ENCODE measurements at places on chromosomes 2 and 18.

DNA sequence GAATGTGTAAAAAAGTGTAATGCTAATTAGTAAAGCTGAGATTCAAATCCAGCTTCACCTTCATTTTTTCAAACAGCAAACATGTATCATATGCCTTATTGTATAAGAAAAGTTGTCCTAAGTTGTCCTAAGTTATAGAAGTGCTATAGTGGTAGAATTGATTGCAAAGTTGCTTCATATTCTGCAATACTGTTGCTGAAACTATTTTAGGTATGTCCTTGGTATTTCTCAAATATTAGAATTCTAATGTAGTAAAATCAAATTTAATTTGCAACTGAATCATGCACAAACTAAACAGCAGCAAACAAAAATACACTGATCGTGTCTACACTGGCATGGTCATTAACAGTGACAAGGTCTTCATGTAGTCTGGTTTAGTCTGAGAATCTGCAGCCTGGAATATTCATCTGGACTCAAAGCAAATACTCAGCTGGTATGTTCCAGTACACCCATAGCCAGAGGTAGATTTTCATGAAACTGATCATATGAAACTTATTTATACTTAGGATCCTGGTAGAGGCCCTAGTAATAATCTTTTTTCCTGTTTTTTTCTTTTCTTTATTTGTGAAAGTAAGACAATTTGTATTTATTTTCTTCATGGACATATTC is 555.6 kb upstream of the ZEB2 start:
- no peak for DNase-seq

DNA sequence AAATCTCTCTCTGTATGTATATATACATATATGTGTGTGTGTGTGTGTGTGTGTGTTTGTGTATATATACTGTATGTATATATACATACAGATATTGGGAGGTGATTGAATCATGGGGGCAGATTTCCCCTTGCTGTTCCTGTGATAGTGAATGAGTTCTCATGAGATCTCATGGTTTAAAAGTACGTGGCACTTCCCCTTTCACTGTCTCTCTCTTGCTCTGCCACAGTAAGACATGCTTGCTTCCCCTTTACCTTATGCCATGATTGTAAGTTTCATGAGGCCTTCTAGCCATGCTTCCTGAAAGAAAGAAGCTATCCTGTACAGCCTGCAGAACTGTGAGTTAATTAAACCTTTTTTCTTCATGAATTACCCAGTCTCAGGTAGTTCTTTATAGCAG is 18.8 kb upstream of the CCDC195 start:
- DNase-seq: no peak

DNA sequence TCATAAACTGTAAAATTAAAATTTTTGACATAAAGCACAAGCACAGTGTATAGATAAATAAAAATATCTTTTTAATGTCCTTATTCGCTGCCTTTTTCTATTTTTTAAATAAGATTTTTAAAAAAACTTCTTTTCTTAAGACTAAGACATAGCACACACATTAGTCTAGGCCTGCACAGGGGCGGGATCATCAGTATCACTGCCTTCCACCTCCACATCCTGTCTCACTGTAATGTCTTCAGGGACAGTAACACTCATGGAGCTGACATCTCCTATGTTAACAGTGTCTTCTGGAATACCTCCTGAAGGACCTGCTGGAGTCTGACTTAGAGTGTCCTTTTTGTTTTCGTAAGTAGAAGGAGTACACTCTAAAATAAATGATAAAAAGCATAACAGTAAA is 33.0 kb downstream of the VAPA start:
- no peak for DNase-seq

DNA sequence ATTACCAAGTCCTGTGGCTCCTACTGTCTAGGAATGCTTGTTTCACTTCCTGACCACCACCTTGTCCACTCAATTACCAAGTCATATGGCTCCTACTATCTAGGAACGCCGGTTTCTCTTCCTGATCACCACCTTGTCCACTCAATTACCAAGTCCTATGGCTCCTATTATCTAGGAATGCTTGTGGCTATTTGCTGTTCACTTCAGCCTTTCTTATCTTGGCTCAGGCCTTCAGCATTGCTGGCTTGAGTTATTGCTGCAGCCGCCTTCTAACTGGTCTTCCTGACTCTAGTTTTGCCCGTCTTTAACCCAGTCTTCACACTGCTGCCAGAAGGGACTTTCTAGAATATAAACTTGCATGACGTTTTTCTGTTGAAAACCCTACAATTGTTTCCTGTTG is 82.5 kb upstream of the GAREM1 start:
- DNase-seq: no peak

- DNase-seq: no peak
Measured at GRCh38 chr2:233301248-233301647, 6.4 kb upstream of the SAG start.

DNA sequence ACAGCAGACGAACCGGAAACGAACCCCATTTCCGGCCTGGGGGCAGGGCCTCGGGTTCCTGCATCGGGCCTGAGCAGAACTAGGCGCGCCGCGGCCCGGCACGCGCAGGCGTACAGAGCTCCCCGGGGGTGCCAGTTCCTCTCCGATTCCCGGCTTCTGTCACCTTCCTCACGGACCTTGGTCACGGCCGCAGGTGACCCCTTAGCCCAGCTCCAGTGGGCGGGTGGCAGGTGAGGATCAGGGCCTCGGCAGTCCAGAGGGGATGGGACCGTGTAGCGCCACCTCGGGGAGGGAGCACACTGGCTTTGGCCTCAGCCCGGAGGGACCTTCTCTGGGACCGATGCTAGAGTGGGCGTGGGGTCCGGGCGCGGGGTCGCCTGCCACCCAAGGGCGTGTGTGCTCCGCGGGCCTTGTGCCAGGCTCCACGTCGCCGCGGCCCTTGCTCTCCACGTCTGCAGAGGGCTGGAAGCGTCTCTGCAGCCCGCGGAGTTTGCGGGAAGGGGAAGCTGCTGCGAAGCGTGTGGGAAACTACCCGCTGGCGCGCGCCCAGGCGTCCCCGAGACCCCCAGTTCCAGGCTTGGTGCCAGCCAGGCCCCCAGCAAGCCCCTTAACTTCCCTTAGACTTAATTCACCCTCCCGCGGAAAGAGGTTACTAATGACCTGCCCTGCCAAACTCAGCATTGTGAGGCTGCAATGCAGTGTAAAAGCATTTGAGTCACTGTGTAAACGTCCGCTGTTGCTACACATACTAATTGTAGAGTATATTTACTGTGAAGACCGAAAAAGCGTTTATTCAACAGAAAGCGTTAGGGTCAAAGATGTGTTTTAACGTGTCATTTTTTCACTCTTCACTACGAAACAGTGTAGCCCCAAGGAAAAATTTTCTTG is at the start of gene TRAPPC12:
TRAPPC12 (plus strand) TSS at position 48 of the 888 bp plus-strand sequence. CDS start 7,930 bp downstream, outside the sequence.
- peak; percentile 93 for DNase-seq

DNA sequence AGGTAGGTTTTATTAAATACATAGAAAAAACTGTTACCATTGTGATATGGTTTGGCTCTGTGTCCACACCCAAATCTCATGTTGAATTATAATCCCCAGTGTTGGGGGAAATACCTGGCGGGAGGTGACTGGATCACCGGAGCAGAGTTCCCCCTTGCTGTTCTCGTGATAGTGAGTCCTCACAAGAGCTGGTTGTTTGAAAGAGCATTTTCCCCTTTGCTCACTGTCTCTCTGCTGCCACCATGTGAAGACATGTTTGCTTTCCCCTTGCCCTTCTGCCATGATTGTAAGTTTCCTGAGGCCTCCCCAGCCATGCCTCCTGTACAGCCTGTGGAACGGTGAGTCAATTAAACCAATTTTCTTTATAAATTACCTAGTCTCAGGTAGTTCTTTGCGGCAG is 352.7 kb upstream of the SLC39A10 start:
- DNase-seq: no peak

DNA sequence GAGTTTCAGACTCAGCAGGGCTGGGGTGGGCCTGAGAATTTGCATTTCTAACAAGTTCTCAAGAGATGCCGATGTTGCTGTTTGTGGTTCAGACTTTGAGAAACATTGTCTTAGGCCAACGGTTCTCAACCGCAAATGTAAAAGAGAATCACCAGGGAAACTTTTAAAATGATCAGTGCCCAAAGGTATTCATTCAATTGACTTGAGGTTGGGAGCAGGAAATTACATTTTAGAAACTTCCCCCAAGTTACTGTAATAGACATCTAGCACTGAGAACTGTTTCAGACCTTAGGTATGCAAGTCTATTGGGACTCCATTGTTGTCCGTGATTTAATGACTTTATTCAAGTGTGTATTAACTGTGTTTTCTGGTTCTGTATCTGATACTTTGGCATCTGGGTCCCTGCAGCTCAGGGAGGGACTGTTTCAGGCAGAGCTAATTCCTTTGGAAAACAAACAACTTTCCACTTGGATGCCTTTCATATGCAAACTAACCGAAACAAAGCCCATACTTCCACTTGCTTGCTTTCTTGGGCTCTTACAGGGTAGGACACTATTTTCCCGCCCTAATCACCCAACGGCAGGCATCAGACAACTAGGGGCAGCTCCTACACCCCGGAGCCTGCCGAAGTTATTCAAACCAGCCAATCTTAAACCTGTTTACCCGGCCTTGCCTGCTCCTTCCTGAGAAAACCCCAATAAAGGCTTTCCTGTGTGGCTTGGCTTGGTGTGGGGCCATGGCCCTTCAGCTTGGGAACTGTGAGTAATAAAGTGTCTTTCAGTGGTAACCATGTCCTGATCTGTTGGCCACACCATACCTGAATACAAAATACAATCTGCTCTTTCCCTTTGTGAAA is 97.6 kb downstream of the POLE4 start:
- DNase-seq: no peak

DNA sequence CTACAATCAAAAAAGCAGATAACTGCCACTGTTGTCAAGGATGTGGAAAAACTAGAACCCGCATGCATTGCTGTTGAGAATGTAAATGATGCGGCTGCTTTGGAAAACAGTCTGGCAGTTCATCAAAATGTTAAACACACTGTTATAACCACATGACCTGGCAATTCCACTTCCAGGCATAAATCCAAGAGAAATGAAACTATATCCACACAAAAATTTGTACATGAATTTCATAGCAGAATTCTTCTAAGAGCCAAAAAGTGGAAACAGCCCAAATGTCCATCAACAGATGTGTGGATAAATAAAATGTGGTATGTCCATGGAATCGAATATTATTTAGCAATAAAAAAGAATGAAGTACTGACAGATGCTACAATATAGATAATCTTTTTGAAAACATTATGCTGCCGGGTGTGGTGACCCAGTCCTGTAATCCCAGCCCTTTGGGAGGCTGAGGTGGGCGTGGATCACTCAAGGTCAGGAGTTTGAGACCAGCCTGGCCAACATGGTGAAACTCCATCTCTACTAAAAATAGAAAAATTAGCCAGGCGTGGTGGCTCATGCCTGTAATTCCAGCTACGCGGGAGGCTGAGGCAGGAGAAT is 32.0 kb downstream of the ERCC3 start:
- DNase-seq: no peak

DNA sequence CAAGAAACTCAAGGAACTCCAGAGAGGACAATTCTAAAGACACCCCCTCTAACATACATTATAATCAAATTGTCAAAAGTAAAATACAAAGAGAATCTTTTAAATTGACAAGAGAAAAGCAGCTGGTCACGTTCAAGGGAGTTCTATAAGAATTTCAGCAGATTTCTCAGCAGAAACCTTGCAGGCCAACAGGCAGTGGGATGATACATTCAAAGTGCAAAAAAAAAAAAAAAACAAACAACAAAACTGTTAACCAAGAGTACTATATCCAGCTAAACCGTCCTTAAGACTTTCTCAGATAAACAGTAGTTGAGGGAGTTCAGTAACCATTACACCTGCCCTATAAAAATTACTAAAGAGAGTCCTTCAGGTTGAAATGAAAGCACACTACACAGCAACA is 33.9 kb downstream of the CCDC138 start:
- DNase-seq: no peak

GRCh38 chr2:199216253-199216652 is 241.5 kb downstream of the SATB2 start:
- DNase-seq: no peak
